Posterior cingulate gyrus (tissue), 11 donors: ENCODE measurements at places on chromosomes 2 and 18.

GRCh38 chr2:43534569-43534968, 61.3 kb downstream of the THADA start:
- DNase-seq = no peak

DNA sequence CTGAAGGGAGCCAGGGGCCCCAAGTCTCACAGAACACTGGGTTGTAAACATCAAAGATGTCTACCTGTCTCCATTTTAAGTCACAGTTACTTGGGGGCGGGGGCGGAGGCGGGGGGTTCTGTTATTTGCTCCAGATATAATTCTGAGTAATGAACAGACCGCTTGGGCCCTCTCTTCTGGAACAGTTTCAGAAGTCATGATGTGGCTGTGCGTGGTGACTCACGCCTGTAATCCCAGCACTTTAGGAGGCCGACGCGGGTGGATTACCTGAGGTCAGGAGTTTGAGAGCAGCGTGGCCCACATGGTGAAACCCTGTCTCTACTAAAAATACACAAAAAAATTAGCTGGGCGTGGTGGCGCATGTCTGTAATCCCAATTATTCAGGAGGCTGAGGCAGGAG, 157.9 kb upstream of the APCDD1 start:
- no peak for DNase-seq

DNA sequence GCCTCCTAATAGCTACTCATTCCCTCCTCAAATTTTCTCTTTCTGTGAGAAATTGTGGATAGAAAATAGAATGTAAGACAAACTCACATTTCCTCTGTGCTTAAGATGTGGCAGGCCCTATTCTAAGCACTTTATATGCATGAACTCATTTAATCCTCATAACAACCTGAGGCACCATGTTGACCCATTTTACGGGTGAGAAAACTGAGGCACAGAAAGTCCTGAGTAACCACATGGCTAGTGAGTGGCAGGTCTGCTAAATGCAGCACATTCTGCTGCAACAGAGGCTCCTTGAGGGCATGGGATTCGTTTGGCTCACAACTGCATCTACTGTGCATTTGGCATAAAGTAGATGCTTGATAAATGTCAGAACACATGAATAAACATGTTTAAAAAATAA, 22.7 kb upstream of the RNF149 start:
- DNase-seq = no peak

GRCh38 chr2:148745151-148745851, 100.8 kb downstream of the EPC2 start:
- no peak for DNase-seq

- DNase-seq = no peak
Observed at GRCh38 chr2:22880161-22880560, 504.8 kb upstream of the KLHL29 start.

DNA sequence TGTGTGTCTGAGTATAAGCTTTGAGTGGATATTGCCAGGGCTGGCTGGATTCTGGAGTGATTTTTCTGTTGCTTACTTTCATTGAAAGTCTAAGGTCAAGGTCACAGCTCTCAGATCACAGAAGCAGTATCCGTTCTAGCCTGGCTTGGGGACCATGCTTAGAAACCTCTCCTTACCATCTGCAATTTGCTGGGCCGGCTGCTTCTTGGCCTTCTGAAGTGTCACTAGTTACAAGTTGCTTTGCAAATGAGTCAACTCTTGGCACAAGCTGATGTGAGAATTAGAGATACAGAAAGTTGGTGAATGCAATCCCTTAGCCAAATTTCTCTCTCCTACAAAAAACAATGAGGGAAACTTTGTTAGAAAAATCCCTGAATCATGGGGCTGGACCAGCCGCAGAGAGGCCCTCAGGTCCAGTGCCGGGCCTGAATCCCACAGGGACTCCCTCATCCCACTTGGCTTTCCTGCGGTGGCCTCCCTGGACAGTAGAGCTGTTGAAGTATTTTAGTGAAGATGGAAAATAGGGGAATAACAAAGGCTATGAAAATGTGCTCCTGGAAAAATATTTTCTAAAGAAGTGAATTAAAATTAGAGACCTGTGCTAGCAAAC, 92.7 kb upstream of the CNGA3 start:
- no peak for DNase-seq

- no peak for DNase-seq
Observed at GRCh38 chr18:3061581-3062312, 48.8 kb upstream of the LPIN2 start.

DNA sequence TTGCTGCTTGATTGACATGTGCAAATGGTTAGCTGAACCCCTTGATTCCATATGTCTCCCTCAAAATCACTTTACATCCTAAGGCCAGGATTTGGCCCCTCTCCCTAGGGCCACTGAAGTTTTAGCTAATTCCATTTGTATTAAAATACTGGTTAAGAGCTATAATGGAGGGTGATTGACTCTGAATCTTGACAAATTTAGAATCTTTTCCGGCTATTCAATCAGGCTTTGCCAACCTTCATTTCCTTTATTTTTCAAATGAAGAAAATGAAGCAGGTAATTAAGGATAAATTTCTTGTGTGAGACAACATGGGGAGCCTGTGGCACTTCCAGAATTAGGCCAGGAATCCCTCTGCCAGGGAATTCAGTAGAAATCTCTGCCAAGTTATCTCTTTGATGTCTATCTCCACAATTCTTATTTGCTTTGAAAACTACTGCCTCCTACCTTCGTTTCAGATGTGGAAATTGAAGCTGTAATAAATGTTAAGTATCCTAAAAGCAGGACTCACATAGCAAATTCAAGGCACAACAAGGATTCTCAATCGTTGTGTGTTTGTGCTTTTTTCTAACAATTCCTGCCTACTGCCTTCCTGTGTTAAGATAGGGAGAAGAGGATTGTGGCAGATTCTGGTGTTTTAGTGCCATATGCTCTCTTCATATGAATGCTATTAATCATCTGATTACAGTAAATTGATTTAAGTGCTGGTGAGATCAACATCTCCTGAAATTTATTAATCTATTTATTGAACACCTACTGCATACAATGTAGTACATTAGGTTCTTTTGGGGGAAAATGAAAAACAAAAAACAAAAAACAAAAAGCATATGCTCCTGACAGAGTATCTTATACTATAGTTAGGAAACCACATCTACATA, 47.8 kb upstream of the MAP4K3 start:
- no peak for DNase-seq

DNA sequence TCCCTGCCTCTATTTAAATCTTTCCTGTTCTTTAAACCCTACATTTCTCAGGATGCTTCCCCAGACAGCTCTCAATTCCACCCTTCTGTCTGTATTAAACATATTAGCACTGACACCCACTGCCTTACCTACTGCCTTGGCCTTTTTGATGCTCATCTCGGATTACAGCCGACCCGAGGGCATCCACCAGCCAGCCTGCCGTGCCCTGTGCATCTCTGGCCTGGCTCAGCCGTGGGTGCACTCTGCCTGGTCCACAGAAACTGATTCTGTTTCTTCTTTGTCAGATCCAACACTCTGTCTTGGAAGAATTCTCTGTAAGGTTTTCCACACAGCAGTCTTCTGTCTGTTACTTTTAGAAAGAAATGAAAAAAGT, 27.2 kb downstream of the TANC1 start:
- no peak for DNase-seq

GRCh38 chr2:29310650-29311348, 195.6 kb downstream of the CLIP4 start:
- DNase-seq = no peak

- DNase-seq = no peak
Observed at GRCh38 chr2:179571252-179571651, 290.2 kb downstream of the ZNF385B start.

DNA sequence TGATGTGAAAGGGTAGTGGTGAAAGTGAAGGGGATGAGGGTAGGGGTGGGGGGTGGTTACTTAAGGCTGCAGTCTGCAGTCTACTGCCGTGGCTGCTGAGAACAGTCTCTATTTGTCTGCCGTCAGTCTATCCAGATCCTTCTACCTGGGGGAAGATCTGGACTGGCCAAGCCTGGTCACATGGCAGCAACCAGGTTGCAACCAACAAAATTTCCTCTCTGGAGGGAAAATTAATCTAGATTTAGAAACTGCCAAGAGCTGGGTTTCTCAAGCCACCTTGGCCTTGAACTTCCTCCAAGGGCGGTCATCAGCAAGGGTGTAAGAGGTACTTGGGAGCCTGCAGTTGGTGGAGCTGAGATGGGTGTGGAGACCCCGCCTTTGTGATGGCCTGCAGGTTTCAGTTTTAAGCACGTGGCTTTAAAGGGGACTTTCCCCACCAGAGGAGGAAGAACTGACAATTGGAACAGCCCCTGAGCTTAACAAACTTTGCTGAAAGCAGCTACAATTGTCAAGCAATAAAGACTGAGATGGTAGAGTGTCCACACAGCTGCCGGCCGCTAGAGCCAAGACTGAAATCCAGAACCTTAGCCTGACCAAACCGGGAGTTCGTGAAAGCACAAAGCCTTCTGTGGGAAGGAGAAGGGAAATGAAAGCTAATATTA, 31.4 kb upstream of the KCMF1 start:
- no peak for DNase-seq

GRCh38 chr2:10781746-10782145, 30.8 kb downstream of the PDIA6 start:
- DNase-seq = no peak

DNA sequence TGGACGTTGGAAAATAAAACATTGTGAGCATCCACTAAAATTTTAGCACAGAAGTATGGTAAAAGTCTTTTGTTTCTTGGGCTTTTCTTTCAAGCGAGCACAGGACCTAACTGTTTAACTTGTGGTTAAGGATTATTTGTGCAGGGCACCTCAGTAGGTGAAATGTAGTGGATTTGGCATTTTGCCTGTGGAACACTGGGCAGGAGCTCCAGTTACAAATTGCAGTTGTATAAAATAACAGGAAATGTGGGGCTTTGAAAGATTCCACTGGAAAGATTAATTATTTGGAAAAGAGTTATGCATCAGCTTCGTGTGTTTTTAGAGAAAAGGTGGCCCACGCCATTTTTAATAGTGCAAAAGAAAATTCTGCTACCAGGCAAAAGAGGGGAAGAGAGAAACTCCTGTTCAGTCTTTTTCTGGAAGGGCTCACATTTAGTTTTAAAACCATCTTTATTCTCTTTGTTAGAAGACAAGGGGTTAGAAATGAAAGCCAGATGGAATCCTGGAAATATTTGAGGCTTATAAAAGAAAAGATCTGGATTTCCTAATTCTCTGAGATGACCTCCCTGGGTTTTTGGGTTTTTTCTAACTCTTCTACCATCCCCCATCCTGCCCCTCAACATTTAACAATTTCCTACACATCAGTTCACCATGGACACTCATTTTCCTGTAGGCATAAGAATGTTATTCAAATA, 144.3 kb upstream of the SERTAD2 start:
- DNase-seq = no peak

GRCh38 chr2:182980115-182980514, 58.1 kb downstream of the NCKAP1 start:
- DNase-seq = no peak

DNA sequence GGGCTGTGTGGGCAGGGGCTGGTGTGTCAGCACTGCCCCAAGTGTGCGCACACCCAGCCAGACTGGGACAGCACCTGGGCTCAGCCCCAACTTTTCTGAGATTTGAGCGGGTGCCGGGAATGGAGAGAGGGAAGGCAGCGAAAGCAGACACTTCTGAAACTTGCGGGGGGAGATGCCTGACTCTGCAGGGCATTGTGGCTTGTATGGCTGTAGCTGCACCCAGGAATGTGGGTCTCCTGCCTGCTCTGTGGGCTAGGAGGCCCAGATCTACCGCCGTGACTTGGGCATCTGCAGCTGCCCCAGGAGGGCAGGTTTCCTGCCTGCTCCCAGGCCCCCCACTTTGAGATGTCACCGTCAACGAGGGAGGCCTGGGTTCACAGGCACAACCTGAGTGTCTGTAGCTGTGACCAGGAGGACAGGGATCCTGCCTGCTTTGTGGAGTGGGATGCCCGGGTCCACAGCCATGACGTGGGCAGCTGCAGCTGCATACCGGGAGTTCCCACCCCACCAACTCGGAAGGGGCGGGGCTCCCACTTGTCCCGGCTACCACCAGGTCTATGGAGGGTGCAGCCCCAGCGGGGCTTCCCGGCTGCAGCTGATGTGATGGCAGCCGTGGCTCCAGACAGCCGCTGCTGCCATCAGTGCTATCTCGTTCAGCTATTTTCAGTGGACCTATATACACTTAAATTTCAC, 95.3 kb downstream of the DOK6 start:
- DNase-seq = no peak

GRCh38 chr2:168443818-168444217, 12.3 kb upstream of the CERS6 start:
- no peak for DNase-seq

DNA sequence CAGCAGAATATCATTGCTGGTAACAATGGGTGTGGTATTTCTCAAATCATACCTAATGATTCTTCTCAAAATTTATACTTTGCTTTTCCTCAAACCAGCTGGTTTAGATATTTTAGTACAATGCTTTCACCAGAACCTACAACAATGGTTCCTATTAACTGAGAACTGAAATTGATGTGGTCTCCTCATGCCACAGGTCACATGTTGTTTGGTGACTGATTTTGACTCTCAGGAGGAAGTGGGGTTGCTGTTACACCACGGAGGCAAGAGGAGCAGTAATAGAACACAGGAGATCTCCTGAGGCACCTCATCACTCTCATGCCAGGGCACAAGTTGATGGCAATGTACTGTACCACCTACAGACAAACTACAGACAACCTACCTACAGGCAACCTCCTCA, 3.0 kb upstream of the CEP68 start:
- DNase-seq = no peak

DNA sequence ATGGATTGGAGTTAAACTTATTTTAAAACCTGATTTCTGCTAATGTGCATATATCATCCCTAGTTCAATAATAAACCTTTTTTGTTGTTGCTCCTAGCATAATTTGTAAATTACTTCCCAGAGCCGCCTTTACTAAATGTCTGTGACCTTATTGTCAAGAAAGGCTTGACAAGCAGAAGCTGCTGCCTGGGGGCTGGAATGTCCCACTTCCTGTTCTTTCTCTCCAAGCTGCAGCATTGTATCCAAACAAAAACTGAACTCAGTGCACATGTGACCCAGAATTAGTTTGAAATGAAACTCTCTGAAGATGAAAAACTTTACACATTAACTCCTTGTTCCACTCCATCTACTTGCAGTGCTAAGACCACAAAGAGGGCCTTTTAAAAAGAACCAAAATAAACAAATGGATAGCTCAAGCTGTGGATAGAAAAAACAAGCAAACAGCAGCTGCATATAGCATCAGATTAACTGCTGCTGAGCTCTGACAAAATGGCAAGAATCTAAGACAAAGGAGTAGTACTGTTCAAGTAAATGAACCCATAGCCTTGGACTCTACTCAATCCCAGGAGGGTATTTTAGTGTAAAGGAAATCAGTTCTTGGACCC, 99.8 kb upstream of the NEUROD1 start:
- DNase-seq = no peak

GRCh38 chr2:1521878-1522830, 108.9 kb downstream of the TPO start:
- no peak for DNase-seq

GRCh38 chr2:100291152-100291970, 30.9 kb downstream of the LONRF2 start:
- DNase-seq = no peak

DNA sequence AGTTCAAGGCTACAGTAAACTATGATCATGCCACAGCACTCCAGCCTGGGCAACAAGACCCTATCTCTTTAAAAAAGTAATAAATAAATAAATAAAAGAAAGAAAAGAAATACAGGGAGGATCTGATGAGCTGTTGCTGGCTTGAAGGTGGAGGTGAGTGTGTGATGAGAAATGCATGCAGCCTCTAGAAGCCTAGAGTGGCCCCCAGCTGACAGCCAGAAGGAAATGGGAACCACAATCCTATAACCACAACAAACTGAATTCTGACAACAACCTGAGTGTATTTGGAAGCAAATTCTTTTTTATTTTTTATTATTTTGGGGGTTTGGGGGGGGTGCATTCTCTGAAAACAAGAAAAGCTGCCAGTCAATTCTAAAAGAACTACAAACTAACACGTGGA, 14.6 kb downstream of the NOL10 start:
- no peak for DNase-seq
